ENCODE measurements at places on chromosomes 7 and 10.

DNA sequence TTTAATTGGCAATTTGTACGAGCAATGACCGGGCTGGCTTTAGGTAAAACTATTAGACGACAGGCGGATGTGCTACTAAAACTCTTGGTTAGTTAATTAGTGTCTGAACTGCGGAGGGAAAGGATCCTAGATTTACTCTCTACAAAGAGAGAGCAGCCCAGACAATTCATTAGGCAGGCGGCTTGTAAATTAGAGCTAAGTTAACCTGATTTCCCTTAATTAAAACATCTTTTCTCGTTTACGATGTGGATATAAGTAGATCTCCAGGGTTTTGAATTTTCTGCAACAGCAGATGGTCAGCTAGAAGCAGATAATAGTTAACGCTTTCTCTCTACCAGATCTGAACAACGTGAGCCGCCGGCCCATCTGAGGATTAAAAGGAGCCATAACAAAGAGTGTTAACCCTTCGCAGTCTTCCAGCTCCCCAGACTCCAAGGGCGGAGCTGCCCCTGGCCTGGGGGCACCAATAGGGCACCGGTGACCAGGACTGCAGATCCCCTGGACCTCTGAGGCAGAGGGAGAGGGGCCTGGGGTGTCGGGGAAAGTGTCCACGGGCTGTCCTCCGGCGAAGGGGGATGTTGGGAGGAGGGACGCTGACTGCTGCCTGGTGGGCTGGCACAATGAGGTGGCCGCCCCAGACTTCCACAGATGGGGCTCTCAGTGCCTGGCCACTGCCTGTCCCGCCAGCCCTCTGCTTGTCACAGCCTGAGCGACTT is 6.3 kb upstream of the UNCX start:
- DNase-seq = no peak

GRCh38 chr10:17430647-17431355 is 23.6 kb downstream of the ST8SIA6 start:
- peak; percentile 92 for DNase-seq

GRCh38 chr7:89123871-89124270 is 328.3 kb upstream of the TEX47 start:
- no peak for DNase-seq

DNA sequence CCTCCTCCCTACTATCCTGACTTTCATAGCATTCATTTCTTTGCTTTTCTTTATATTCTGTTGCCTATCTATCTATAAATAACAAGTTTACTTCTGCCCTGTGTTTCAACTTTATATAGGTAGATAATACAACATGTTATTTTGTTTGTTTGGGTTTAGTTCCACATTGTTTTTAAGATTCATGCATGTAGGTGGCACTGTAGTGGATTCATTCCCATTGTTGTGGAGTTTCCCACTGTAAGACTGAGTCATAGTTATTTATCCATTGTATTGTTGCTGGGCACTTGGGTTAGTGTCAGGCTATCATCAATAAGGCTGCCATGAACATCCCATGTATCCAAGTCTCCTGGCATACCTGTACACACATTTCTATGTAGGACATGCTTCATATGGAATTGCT is 127.7 kb downstream of the ARHGAP22 start:
- DNase-seq = no peak

- no peak for DNase-seq
Observed at GRCh38 chr10:132363376-132363775, 31.4 kb downstream of the LRRC27 start.

DNA sequence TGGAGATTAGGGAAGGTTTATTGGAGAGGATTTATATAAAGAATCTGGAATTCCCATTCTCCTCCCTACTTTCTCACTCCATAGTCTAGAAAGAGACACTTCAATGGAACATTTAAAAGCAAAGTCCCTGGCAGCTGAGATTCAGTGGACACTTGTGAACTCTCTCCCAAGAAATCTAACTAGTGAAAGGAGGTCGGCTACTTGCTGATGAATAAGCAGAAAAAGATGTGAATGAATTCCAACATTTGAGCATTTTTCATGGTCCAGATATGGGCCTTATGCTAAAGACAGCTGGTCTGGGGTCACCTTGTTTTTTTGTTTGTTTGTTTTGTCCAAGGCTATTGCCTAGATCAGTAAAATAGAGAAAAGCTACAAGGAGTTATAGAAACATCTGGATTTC is 141.1 kb upstream of the LRRTM3 start:
- no peak for DNase-seq
